ENCODE measurements at places on chromosomes 5 and 9.

- peak; percentile 48 for DNase-seq
Measured at GRCh38 chr5:169716287-169716686, 79.2 kb downstream of the DOCK2 start.

- no peak for DNase-seq
Measured at GRCh38 chr5:139797856-139798510, 2.4 kb downstream of the PSD2 start.

- DNase-seq: no peak
Measured at GRCh38 chr9:130179331-130179907, 7.2 kb downstream of the NCS1 start.

- DNase-seq: no peak
Measured at GRCh38 chr5:38467353-38468040, 88.9 kb downstream of the LIFR start.

All from stromal cell of bone marrow (primary cell).